Stimulated activated CD8-positive, alpha-beta memory T cell treated with anti-CD3 and anti-CD28 coated beads, Interleukin-12 subunit alpha, Interleukin-12 subunit beta, amount 100 ng/mL, for 4 hours (primary cell): ENCODE measurements at places on chromosomes 2 and 18.

DNA sequence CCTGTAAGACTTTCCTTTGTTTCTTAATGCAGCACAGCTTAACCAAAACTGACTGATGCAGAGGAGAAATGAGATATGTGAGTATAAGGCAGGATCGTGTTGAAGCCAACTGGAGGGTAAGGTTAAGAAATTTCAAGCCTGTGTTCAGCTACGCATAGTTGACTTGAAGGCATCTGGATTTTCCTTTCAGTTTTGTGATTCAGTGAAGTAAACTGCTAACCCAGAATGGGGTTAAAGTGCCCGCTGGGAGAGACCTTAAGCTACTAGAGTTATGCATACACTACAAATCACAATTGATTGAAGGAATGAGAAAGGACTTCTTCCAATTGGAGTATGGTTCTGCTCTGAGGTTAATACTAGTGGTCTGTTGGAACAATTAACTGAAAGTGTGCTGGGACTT lies 22.6 kb downstream of the THSD7B start:
- no peak for DNase-seq

GRCh38 chr18:26771524-26771923 lies 94.0 kb downstream of the AQP4 start:
- no peak for DNase-seq

- no peak for DNase-seq
Measured at GRCh38 chr2:99101697-99102096, 39.8 kb upstream of the C2orf15 start.

DNA sequence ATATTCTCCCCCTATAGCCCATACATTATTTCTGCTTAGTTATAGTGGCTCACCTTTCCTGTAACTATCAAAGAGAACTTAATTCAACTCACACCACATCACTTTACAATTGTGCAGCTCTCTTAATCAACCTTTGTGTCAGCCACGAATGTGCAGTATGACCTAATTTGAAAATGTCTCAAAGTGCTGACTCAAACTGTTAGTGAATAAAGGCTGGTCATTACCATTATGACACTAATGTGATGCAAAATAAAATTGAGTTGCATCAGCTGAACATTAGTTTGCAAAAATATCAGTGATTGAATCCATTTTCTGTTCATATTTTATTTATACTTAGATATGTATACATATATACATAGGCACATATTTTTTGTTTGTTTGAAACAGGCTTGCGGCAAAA lies 251.8 kb downstream of the MEIS1 start:
- DNase-seq: no peak

GRCh38 chr2:39516347-39517101 lies 79.4 kb upstream of the MAP4K3 start:
- DNase-seq: no peak

- no peak for DNase-seq
Measured at GRCh38 chr2:20220806-20221554, 4.0 kb downstream of the SDC1 start.

GRCh38 chr2:111015283-111015995 lies 105.3 kb upstream of the BCL2L11 start:
- no peak for DNase-seq

GRCh38 chr2:6917761-6918421 lies 679 bp downstream of the RNF144A start:
- DNase-seq: no peak

DNA sequence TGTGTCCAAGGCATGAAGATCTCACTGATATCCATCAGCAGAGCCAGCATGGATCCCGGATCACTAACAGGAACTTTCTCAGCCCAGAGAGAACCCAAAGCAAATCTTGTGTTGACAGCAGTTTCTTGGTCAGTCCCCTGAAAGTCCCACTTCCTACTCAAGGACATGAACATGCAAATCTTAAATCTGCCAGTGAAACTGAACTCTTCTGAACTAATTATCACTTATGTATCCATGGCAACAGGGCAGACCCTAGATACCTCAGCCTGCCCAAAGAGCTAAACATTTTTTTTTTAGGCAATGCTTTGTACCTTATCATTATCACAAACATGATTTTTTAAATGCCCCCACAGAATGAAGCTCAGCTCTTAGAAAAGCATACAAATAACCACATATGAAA lies 127.8 kb upstream of the DDX18 start:
- no peak for DNase-seq

- DNase-seq: no peak
Measured at GRCh38 chr2:150182566-150183235, 304.8 kb downstream of the RND3 start.

DNA sequence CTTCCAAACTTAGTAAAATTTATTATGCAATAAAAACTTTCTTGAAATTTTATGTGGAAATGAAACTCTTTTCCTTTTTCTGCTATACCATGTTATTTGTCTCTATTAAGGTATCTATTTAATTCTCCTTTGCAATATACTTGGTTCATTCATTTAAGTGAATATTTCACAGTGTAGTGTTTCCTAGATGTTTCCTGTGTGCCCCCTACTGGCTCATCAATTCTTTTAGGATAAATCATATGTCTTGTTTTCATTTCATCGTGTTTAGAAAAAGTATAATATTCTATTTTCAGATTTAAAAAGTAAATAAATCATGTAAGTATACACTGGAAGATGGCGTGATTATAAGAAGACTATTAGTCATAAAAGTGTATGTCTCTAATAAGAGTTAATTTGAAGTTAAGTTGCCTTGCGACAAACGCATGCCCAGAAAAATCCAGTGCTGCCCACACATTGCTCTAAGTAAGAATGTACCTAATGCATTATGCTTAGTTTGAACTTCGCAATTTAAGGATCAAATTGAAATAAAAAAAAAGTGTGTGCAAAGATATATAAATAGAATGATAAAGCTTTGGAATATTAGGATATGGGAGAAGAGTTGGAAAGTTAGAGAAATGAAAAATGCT lies 525.4 kb downstream of the KCNJ3 start:
- DNase-seq: no peak

DNA sequence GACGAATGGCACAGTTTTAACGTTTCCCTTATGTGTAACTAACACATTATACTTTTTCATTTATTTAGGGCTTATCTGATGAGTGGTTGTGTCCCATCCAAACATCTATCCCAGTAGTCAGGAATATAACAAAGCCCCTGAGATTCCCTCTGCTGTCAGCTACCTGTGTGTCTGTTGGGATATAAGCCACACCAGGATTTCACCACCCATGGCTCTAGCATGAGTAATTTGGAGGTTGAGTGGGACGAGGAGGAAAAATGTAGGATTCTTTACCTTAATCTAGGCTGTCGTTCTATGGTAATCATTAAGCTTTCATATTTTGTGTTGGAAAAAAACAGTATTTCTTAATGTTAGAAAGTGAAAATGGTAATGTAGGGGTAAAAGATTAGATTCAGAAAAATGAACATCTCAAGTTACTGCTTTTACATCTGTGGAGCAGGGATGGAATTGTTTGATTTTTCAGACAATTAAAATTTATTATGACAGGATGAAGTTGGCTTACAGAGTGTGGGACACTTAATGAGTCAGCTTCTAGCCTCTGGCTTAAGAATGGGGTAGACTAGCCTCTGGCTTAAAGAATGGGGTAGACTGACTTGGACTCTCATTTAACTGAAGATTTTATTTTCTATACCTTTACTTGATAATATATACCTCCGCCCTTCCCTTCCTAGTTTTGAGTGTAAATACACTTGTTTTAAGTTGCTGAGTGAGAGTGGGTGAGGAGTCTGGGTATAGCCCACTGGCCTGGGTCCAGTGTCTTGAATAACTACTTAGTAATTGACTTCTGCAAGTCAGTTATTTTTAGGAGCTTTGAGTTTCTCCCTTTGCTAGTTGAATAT lies 88.5 kb upstream of the RANBP2 start:
- no peak for DNase-seq

- no peak for DNase-seq
Measured at GRCh38 chr2:12612671-12613070, 104.1 kb upstream of the TRIB2 start.

DNA sequence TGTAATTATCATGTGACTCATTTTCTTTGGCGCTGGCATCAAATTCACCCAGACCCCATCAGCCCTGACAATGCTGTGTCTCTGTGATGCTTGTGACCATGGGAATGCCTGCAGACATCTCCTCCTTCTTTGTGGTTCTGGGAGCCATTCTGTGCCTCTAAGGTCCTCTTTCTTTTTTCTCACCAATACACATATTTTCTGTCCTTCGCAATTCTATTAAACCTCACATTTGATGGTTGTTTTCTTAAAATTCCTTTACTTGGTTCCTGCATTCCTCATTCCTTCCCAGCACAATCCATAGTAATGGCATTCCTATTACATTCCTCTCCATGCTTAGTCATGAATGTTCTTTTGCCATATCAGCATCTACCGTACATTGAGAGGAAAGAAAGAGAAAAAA lies 375.3 kb downstream of the PIK3C3 start:
- DNase-seq: no peak

GRCh38 chr2:176383836-176384442 lies 114.7 kb downstream of the MTX2 start:
- no peak for DNase-seq

DNA sequence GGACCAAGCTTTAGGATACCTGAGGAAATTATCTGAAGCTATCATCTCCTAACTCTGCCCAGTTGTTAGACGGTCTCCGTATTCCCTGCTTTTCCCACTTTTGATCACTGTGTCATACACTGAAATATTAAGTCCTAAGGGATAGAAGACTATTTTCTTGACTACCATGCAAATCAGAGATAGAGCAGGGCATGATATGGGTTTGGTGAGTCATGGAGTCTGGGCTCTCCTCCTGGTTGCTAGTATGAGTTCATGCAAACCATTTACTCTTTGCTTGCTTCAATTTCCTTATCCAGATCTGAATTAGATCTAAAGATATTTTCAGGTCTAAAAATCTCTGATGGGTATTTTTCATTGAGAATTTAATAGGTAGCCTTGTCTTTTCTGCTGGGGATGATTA lies 55.0 kb downstream of the EHBP1 start:
- DNase-seq: no peak

DNA sequence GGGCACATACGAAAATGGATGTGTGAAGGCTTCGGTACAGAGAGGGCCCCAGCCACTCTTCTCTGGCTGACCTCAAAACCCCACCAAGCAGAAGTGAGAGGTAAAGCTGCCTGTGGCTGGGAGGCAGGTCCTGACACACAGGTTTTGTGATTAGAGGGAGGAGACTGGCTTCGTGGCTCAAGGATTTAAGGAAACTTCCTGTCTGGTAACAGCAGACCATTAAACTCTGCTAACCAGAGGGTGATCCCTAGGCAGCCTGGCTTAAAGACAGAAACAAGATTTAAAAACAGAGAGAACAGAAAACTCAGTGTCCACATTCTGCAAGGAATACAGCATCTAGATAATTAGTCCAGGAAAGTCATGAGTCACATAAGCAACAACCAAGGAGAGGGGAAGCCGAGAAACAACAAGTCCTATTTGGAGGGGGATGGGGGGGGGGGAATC lies 101.9 kb downstream of the NFATC1 start:
- no peak for DNase-seq

DNA sequence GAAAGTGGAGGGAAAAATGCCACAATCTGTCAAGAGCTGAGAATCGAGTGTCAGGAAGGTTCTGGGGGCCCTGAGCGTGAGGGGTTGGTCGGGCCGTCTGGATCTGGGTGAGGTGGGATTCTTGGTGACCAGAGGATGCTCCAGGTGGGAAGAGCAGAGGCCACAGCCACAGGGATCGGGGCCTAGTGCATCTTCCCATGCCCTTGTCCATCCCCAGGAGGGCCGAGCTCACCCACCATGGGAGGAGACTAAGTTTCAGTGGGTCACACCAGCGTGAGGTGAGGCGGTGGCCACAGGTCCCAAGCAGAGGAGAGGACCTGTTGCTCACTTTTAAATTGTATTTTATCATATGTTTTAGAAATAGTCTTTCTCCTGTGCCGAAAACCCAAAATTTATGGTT lies 70.0 kb downstream of the TMEM18 start:
- DNase-seq: no peak

DNA sequence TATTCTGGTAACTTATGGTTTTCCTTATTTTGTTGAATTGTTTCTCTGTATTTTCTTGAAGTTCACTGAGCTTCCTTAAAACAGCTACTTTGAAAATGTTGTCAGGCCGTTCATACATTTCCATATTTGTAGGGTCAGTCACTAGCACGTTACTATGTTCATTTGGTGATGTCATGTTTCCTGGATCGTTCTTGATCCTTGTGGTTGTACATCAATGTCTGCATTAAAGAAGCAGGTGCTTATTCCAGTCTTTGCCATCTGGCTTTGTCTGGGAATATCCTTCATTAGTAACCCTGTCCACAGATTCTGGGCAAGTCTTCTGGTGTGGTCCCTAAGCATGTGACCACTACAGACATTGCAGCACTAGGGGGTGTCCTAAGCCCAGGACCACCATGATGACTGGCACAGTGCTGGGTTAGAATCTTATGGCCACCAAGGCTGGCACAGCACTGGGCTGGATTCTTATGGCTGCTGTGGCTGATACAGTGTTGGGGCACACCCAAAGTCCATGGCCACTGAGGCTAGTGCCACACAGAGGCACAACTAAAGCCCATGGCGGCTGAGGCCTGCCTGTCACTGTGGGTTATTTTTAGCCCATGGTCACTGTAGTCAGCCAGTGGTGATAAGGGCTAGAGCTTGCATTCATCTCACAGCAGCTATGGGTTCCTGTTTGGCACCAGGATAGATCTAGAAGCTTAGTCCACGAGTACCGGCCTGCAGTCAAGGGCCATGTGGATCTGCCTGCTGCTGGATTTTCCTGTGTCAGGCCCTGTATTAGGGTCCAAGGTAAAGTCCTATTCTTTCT lies 13.2 kb downstream of the VWA3B start:
- DNase-seq: no peak

- no peak for DNase-seq
Measured at GRCh38 chr2:241812730-241813643, 4.0 kb downstream of the NEU4 start.

DNA sequence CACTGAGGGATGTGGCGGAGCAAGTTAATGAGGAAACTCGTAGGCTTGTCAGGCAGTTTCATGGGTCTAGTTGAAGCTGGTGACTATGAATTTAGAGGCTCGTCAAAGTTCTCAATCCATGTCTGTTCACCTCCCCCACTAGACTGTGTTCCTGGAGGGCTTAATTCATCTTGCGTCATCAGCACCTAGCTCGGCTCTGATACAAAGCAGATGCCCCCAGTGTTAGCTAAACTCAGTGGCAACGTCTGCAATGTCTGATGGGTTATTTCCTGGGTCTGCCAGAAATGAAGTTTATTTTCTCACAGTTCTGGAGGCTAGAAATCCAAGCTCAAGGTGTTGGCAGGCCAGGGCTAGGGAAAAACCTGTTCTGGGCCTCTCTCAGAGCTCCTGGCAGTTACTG lies 140.6 kb downstream of the PID1 start:
- DNase-seq: no peak

- peak; percentile 40 for DNase-seq
Measured at GRCh38 chr2:193141-193671, 70.6 kb downstream of the SH3YL1 start.

DNA sequence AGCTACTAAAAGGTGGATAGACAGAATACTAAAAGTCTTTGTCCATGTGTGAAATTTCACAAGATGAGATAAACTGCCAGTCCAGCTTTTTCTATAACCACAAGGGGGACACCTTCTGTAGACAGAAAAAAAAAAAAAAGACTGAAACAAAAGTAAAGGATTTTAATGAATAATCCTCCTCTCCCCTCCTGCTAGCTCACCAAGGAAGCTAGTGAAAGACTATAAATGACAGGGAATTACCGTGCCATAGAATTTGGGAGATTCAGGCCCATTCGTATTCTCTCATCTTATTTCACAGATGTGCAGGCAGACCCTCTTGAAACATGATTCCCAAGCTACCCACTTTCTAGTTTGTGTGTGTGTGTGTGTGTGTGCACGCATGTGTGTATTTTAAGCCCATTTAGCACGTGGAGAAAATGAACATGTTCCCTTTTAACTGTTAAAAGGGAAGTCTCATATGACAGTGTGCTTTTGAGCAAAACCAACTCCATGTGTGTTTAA lies 36.3 kb upstream of the SLC8A1 start:
- no peak for DNase-seq
